Amygdala (tissue), 56 donors: ENCODE measurements at places on chromosomes 2 and 18.

- DNase-seq, result no peak
Measured at GRCh38 chr2:182110347-182110746, 124.7 kb downstream of the PPP1R1C start.

DNA sequence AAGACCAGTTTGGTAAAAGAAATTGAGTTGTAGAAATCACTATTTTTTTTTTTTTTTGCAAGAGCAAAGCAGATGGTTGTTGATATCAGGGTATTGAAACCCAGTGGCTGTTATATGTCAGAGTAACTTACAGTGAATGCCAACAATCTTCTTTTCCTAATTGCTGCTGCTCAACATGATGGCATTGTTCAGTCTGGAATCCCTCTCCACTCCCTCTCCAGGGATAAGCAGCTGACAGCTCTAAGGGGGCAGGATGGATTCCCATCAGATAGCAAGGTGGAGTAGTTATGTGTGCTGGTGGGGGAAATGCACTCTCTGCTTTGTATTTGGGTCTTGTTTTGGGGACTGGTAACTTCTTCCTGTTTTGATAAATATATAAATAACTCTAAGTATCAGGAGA lies 200.0 kb downstream of the PIK3C3 start:
- no peak for DNase-seq

DNA sequence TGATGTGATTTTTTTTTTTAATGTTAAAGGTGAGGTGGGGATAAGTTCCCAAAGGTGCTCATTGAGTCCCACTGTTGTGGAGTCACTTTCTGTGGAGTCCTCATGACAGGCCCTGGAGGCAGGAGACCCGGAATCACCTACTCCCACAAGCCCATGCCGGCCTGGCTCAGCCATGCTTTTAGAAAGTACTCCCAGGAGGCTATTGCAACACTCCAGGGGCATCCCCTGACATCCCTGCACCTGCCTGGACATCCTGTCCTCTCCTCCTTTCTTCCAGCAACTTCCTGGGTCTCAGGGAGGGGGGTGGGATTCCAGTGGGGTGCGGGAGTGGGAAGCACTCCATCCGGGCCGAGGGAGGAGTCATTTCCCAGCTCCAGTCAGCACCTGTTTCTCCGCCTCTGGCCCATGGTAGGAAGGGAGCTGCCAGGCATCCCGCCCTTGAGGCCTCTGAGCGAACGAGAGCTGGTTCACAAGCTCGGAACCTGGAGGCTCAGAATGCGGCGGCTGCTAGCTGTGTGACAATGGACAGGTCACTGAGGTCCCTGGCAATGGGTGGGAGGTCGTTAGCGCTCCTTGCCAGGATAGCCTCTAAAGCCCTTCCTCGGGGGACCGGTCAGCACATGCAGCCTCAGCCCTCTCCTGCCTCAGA lies 163.9 kb upstream of the ID2 start:
- DNase-seq, result no peak

DNA sequence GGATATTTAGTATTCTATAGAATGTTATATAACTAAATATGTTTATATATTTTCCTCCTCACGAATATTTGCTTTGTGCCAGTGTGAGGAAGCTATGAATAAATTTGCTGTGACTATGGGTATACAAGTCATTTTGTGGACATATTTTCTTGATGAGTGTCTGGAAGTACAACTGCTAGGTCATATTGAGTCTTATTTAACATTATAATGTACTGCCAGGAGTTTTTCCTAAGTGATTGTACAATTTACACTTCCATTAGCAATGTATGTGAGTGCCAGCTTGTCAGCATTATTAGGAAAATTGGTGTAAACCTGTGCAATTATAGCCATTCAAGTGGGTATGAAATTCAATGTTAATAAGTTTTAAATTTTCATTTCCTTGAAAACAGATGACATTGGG lies 1328.9 kb upstream of the TMEFF2 start:
- DNase-seq, result no peak

GRCh38 chr2:28716265-28716865 lies 35.3 kb upstream of the PPP1CB start:
- no peak for DNase-seq

GRCh38 chr2:129904532-129905446 lies 74.7 kb upstream of the RAB6C start:
- no peak for DNase-seq

DNA sequence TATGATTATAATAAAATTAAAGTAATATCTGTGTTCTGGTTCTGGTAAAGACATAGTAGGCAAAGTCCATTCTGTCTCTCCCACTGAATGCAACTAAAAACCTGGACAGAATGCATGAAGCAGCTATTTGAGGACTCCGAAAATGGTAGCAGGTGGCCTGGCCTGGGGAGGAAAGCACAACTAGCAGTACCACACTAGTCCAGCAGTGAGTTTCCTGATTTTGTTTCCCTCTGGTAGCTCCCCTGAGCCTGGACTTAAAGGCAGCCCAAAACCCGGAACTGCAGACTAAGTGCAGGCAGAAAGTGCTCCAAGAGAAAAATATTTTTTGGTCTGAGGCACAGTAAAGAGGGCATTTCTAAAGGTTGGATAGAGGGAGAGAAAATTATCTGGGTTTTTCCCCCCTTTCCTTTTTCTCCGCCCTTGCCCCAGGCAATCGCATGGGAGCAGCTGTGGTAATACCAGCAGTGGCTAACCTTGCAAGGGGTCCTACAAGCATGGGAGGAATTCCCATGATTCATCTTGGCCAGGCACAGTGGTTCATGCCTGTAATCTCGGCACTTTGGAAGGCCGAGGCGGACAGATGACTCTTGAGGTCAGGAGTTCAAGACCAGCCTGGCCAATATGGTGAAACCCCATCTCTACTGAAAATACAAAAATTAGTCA lies 32.3 kb downstream of the ASXL2 start:
- no peak for DNase-seq

- no peak for DNase-seq
Measured at GRCh38 chr18:37330173-37330572, 235.4 kb downstream of the CELF4 start.

DNA sequence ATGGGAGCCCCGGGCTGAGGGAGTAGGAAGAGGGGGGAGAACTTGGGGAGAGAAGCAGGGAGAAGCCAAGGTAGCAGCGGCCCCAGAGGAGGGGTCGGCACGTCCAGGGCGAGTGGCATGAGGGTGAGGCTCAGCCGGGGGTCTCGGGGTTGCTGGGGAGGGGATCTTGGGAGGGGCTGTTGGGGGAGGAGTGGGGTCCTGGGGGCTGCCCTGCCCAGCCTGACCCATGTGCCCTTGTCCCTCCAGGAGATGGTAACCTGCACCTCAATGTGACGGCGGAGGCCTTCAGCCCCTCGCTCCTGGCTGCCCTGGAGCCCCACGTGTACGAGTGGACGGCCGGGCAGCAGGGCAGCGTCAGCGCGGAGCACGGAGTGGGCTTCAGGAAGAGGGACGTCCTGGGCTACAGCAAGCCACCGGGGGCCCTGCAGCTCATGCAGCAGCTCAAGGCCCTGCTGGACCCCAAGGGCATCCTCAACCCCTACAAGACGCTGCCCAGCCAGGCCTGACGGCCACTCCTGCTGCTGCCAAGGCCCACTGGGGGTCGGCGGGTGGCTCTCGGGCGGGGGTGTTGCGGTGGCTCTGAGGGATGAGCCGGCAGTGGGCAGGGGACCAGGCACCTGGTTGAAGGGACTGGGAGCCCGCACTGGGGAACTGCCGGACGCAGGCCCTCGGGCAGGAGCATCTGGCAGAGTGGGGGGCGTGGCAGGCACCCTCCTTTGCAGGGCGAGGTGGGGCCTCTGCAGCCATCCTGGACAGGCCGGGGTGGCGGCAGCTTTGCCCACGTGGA lies 9.0 kb upstream of the GAL3ST2 start:
- DNase-seq, result no peak

GRCh38 chr2:121588357-121588756 lies 57.7 kb downstream of the RNU4ATAC start:
- no peak for DNase-seq
